ENCODE measurements at places on chromosomes 2 and 18. TPM values are rescaled to one million over a fixed set of nuclear protein-coding genes. Genes with fewer than 3 reads are reported as not detected.

Gene TSPYL6
- under 0.01 TPM for total RNA-seq

Gene CYBRD1
- 8.9 TPM for total RNA-seq

Gene ARHGAP15
- total RNA-seq = 19.9 TPM

Gene AOX1
- 1.7 TPM for total RNA-seq

Gene SULT6B1
- total RNA-seq = not detected

Gene TFCP2L1
- total RNA-seq = under 0.01 TPM

Gene RESP18
- total RNA-seq = 1.2 TPM

Gene DSG1
- 0.49 TPM for total RNA-seq

Gene BMP10
- not detected for total RNA-seq

Gene TUBA4B
- total RNA-seq = not detected

Gene LIMS4
- total RNA-seq = 0.25 TPM

Gene SLC25A52
- 0.49 TPM for total RNA-seq

Gene PDK1
- total RNA-seq = 6.9 TPM

Gene KLHL41
- total RNA-seq = 1.7 TPM

Gene MATN3
- 2.0 TPM for total RNA-seq

Gene DHRS9
- 0.49 TPM for total RNA-seq
